ENCODE measurements at places on chromosomes 1 and 21. TPM values are rescaled to one million over a fixed set of nuclear protein-coding genes. Genes with fewer than 3 reads are reported as not detected.

ANGPTL1 gene
- total RNA-seq = not detected

TTC39A gene
- total RNA-seq = 20.3 TPM

PRMT6 gene
- total RNA-seq = 166 TPM

PPM1J gene
- 10.1 TPM for total RNA-seq

CHIA gene
- total RNA-seq = not detected

DIO1 gene
- total RNA-seq = not detected

PBX1 gene
- total RNA-seq = not detected

PLA2G4A gene
- total RNA-seq = not detected

CRNN gene
- total RNA-seq = not detected

ZNF683 gene
- not detected for total RNA-seq

PADI1 gene
- total RNA-seq = not detected

EDN2 gene
- total RNA-seq = 2.2 TPM

GPX7 gene
- not detected for total RNA-seq

HES5 gene
- total RNA-seq = not detected

CA6 gene
- total RNA-seq = not detected

TFB2M gene
- total RNA-seq = 8.9 TPM

LPAR3 gene
- not detected for total RNA-seq

MTFR1L gene
- total RNA-seq = 32.6 TPM

TBX19 gene
- 0.07 TPM for total RNA-seq

F13B gene
- total RNA-seq = not detected

LRRC8D gene
- 36.9 TPM for total RNA-seq

MYBPH gene
- total RNA-seq = not detected

ARHGEF2 gene
- total RNA-seq = 35.9 TPM

LRRC38 gene
- not detected for total RNA-seq

CYP2J2 gene
- total RNA-seq = not detected

DNAJC28 gene
- 0.49 TPM for total RNA-seq

TMEM51 gene
- 25.2 TPM for total RNA-seq

VAV3 gene
- total RNA-seq = 0.34 TPM

APOBEC4 gene
- total RNA-seq = not detected

TRIM58 gene
- not detected for total RNA-seq

XCL2 gene
- not detected for total RNA-seq

HSPA13 gene
- total RNA-seq = 26.5 TPM

VSIG8 gene
- total RNA-seq = not detected

RIMS3 gene
- total RNA-seq = 8.9 TPM

SCMH1 gene
- total RNA-seq = 39.7 TPM

GCSAML gene
- not detected for total RNA-seq

SERTAD4 gene
- total RNA-seq = 14.2 TPM

TENT5C gene
- 0.25 TPM for total RNA-seq

PLA2G2D gene
- not detected for total RNA-seq

MROH9 gene
- not detected for total RNA-seq

NTMT2 gene
- not detected for total RNA-seq

PGLYRP4 gene
- not detected for total RNA-seq

C1orf94 gene
- total RNA-seq = not detected

CYP4X1 gene
- not detected for total RNA-seq

EFNA3 gene
- total RNA-seq = 5.1 TPM

ALPL gene
- total RNA-seq = 0.98 TPM

MKNK1 gene
- total RNA-seq = 34.5 TPM

PLA2G2C gene
- not detected for total RNA-seq

BEND5 gene
- total RNA-seq = not detected

APCS gene
- not detected for total RNA-seq

Measured in G401 (cell line).